AG04449 (cell line): ENCODE measurements at places on chromosomes 13 and 19.

DNA sequence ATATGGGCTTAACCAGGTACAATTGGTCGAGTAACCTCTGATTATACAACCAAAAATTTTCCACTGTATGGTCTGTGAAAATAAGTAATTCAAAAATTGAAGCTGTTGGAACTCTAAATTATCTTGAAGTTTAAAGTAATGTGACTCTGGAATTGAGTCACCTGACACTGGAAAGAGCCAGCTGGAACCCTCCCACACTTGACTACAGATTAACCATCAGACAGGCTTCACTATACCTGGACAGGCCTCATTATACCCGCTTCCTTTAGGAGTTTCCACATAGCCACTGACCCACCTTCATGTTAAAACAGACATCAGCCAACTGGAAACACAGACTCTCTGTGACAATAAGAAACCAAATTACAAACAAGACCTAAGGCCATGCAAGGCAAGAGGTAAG, 1.3 kb downstream of the ZNF433 start:
- no peak for DNase-seq

- no peak for DNase-seq
These were observed 54.7 kb upstream of the HTR2A start for GRCh38 chr13:46951516-46951915.

- DNase-seq = no peak
These were observed 30.8 kb downstream of the GJA3 start for GRCh38 chr13:20130012-20130411.

- DNase-seq = no peak
These were observed 56.8 kb downstream of the TNFSF13B start for GRCh38 chr13:108326309-108326708.

GRCh38 chr13:28299916-28300315, 161.6 kb downstream of the PAN3 start:
- no peak for DNase-seq

DNA sequence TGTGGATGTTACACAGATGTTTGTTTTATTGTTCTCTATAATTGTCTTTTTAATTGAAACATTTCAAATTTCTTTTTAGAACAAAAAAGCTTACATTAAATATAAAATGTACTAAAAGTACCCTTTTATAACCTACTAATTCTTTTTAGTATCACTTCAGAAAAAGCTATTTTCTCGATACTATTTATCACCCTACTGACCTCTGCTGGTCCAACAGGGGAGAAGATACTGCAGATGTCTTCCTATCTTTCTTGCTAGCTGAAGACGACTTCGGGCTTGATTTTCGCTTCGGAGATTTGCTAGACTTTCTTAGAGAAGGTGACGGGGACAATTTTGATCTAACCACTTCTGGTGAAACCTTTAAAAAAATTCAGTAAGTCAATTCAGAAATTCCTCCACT, 42.4 kb downstream of the ZC3H13 start:
- no peak for DNase-seq

DNA sequence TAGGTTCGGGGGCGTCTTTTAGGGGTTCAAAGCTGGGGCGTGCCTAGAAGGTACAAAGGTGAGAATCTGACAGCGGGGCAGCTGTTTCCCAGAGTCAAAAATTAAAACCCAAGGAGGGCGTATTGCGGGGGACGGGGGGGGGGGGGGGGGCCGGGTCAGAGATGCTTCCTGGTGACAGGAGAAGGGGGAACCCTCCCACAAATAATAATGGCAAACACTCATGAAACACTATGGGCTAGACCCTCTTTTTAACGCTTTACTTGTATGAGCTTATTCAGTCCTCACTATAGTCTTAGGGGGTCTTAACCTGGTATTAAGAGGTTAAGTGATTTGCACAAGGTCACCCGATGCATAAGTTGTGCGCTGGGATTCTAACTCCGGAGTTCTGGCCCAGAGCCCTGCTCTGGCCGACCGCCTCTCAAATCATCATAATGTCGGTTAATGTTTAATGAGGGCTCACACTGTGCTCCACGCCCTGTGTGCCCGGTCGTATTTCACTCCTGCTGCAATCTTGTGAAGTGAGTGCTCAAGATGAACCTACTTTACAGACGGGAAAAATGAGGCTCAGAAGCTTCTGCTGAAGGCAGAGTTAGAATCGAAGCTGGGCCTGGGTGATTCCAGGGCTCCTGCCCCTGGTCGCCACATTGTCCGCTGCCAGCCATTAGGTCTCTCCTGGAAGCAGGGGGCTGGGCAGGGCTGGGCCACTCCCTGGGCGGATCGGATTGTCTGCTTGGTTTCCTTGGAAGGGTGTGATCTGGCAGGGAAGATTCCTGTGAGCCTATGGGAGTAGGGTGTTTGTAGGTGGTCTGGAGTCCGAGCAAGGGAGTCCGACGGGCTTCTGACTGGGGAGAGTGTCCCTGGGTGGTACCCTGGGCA, 964 bp downstream of the PAK4 start:
- DNase-seq = no peak

GRCh38 chr13:41017817-41018601, 1.1 kb downstream of the ELF1 start:
- DNase-seq = no peak

DNA sequence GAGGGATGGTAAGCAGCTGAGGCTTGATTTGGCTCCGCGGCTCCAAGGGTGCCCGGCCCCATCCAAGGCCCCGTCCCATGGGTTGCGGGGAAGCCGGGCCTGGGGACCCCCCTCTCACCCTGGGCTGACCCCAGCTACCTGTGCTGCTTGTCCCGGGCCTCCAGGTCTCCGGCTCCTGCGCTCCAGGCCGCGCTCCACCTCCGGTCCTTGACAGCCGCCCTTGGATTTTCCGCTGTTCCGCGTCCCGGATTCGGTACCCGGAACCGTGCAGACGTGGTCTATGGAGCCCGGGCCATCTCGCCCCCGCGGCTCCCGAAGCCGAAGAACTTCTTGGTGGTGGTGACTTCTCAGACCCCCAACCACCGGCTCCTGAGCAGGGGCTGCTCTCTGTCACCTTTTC, 48.3 kb upstream of the C1QTNF9B start:
- no peak for DNase-seq

GRCh38 chr19:42410371-42410770, 16.8 kb downstream of the LIPE start:
- DNase-seq = no peak

DNA sequence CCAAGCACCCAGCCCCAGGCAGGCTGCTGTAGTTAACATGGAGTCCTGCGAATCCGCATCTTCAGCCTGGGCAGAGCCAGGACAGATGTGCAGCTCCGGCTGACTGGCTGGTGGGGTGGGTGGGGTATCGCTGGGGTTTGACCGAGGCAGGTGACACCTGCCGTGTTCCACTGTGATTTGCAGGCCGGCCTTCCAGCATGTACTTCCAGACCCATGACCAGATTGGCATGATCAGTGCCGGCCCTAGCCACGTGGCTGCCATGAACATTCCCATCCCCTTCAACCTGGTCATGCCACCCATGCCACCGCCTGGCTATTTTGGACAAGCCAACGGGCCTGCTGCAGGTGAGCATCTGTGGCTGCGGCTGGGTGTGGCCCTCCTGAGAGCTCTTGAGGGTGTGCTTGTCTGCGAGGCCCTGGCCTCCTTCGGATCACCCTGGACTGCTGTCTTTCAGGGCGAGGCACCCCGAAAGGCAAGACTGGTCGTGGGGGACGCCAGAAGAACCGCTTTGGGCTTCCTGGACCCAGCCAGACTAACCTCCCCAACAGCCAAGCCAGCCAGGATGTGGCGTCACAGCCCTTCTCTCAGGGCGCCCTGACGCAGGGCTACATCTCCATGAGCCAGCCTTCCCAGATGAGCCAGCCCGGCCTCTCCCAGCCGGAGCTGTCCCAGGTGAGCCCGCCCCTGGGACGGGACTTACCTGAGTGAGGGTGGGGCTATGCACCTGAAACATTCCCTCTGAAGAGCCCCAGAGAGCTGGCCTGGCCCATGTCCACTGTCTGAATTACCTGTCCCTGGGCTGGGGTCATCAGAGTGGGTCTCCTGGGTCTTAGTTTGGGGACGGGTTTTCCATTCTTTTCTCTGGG, 30.6 kb downstream of the CERS1 start:
- no peak for DNase-seq

DNA sequence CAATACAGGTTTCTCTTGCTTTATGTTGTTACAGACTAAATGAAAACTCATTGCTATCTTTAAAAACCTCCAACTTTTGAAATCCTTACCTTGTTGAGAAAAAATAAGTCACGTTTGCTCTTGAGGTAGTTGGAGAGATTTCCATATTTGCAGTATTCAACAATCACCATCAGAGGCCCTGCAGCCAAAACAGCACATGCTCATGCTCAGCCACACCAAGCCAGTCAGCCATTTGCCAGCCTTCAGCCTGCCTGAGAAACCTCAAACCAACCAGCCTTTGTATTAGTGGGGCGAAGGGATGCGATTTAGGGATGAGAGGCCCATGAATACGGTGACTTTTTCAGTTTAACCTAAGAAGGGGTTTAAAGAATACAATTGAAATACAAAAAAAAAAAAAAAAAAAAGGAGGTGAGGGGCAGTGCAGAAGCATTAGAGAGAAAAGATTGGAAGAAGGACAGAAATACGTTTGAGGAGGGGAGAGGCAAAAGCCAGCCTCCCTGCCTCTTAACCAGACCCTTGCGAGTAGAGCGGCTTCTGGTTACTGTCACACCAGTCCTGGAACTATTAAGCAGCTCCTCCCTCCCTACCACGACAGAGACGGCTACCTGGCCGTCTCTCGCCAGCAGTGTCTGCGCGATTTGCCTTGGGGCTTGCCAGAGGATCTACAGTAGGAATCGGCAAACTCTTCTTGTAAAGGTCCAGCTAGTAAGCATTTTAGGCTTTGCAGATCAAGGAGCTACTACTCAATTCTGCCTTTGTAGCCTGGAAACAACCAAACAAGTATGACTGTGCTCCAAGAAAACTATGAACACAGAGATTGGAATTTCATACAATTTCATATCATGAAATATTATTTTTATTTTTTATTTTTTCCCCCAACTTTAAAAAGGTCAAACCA, 167.3 kb downstream of the FLT1 start:
- no peak for DNase-seq

GRCh38 chr13:113470073-113470472, 16.8 kb upstream of the ADPRHL1 start:
- no peak for DNase-seq

DNA sequence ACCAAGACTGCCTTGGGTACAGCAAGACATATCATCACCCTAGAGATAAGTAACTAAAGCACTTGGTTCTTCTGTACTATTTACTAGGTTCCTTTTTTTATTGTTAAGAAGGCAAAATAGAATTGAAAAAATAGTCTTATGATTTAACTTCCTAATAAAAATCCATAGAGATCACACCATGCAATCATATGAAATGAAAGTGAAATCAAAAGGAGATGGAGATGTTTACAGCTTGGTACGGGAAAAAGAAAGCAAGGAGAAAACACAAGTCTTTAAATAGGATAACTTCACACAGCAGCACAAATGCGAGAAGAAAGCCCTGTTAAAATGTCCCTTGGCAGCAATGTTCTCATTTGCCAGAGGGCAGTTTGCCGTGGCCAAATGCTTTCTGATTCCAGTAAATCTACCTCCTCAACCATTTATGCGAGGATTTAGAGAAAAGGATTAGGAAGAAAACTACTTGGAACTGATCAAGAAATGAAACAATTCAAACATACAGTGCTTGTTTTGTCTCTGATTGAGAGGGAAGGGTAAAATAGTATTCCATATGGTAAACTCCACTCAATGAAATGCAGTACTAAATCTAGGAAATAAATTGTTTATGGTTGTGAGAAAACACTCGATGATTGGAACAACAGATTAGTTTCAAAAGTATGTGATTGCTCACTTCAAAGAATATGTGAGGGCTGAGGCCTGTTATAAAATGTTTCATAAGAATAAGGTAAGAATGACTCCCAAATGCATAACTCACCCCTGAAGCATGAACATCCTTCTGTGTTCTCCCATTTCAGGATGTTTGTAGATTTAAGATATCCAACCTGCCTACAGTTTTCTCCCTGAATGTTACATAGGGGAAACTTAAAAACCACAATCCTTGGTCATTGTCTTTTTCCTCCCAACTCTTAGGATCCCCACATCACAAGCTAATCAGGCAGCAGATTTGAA, 487.8 kb downstream of the DACH1 start:
- DNase-seq = no peak

- no peak for DNase-seq
These were observed 726.0 kb downstream of the DIAPH3 start for GRCh38 chr13:59437544-59438301.

DNA sequence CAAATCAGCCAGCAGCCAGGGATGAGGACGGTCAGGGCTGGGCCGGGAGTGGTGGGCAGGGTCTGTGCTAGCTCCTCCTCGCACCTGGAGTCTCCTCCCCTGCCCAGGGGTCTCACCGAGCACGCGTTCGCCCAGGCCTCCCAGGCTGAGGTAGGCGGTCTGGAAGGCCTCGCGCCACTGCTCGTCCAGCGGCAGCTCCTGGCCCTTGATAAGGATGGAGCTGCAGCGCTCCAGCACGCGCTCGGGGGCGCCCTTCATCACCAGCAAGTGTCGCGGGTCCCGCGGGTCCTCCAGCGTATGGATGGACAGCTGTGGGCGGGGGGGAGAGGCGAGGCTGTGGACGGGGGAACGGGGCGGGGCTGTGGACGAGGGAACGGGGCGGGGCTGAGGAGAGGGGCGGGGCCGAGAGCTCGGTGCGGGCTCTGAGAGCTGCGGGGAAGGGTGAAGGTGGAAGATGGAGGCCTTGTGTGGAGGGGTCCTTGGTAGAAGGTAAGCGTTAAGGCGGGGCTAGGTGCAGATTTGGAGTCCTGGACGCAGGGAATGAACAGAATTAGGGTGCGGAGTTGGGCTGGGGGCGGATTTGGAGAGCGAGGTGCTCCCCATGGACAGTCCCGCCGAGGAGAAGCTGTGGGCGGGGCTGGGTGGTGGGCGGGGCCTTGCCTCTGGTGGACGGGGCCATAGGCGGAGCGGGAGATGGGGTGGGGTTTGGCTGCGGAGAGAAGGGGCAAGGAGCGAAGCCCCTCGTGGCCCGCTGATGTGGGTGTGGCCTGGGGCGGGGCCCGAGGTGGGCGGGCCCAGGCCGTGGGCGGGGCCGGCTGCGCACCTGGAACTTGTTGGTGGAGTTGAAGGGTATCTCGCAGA, 5.7 kb downstream of the ATP4A start:
- no peak for DNase-seq

- no peak for DNase-seq
These were observed 39.5 kb downstream of the SIAH3 start for GRCh38 chr13:45811891-45812694.

GRCh38 chr13:47726394-47726793, 274.7 kb downstream of the SUCLA2 start:
- no peak for DNase-seq

GRCh38 chr13:45468635-45469034, 3.9 kb downstream of the COG3 start:
- no peak for DNase-seq

- DNase-seq = no peak
These were observed 921.6 kb upstream of the PCDH20 start for GRCh38 chr13:62337109-62337880.
